ENCODE measurements at places on chromosomes 1 and 21. TPM values are rescaled to one million over a fixed set of nuclear protein-coding genes. Genes with fewer than 3 reads are reported as not detected.

Gene UTP11
- total RNA-seq = 55.7 TPM

Gene TFF3
- total RNA-seq = not detected

Gene FOXO6
- not detected for total RNA-seq

Gene FAM72C
- total RNA-seq = 0.64 TPM

Gene ZFP69
- 4.5 TPM for total RNA-seq

- DNase-seq = no peak
These were observed 24.0 kb downstream of the MRAP start for GRCh38 chr21:32322676-32323075.

DNA sequence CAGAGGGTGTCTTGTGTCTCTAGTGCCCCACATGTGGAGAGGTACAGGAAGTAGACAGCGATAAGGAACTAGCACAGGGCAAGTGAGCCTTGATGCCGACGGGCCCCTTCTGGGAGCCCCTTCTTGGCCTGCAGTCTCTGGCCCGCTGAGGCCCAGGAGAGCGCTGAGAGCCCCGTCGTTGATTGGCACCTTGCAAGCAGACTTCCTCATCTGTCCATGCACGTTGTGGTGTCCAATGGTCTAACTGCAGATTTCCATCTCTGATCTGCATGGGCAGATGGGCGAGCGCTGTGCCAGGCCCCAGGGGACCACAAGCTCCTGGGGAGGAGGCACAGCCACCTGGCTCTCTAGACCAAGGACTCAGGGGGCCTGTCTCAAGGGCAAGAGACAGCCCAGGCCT, 32.4 kb downstream of the PLEKHA6 start:
- DNase-seq = no peak

DNA sequence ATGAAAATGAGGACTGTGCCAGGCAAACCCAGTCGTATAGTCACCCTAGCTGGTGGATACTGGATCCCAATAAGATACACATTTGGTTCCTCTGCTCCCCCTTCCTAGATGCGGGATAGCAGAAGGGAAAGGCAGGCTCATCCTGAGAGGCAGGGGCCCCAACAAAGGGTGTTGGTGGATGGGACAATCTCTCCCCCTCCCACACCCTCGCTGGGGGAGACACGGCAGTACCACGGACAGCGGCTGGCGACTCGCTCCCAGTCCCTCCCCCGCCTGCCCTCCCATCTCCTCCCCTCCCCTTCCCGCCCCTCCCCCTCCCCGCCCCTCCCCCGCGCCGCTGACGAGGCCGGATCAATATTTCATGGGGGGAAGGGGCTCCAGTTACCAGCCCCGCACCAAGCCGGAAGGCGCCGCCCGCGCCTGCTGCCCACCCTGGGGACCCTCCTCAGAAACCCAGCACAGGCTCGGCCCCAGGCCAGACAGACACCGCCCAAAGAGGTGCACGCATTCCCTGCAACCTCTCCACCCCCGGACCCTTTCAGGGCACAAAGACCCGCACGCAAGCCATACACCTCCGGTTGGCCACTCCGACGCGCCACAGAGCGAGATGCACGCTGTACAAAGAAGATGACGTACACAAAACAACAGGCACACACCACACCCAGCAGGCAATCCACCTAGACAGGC, 11.5 kb downstream of the RIMS3 start:
- no peak for DNase-seq

DNA sequence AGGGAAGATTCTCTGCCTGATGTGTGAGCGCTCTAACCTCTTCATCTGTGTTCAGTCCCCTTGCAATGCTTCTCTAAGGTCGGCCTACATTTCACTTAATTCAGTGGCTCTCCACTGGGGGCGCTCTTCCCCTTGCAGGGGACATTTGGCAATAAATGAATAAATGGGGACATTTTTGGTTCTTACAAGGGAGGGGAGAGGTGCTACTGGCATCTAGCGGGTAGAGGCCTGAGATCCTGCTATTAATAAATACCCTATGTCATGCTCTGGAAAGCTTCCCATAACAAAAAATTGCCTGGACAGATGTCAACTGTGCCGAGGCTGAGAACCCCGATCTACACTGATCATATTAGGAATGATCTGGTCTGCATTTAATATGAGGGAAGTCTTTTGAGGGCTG, 25.9 kb upstream of the DNAJC11 start:
- peak; percentile 66 for DNase-seq

DNA sequence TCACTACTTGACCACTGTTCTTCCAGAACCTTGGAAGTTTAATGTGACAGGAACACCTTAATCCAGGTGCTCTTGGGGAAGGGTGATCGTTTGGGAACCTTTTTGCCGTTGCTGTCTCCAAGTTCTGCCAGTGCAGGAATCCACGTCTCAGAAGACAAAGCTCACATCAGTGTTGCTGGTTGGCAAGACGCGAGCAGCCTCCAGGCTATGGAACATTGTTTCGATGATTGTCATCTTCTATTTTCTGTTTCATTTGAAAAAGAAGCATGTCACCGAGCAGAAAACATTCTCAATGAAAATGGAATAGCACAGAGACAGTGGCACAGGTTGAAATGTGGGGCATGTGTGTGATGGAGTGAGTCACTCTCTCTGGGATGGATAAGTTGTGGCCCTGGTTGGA, 11.7 kb downstream of the STUM start:
- DNase-seq = no peak

GRCh38 chr1:226820941-226821718, 49.3 kb upstream of the PSEN2 start:
- DNase-seq = peak; percentile 99

GRCh38 chr21:38376235-38376634, 119.4 kb downstream of the KCNJ15 start:
- DNase-seq = no peak

GRCh38 chr1:30886710-30887428, 21.7 kb downstream of the SDC3 start:
- no peak for DNase-seq

- peak; percentile 65 for DNase-seq
These were observed 76.8 kb downstream of the POU2F1 start for GRCh38 chr1:167297222-167298214.

GRCh38 chr21:37253991-37254390, 13.1 kb downstream of the VPS26C start:
- no peak for DNase-seq

DNA sequence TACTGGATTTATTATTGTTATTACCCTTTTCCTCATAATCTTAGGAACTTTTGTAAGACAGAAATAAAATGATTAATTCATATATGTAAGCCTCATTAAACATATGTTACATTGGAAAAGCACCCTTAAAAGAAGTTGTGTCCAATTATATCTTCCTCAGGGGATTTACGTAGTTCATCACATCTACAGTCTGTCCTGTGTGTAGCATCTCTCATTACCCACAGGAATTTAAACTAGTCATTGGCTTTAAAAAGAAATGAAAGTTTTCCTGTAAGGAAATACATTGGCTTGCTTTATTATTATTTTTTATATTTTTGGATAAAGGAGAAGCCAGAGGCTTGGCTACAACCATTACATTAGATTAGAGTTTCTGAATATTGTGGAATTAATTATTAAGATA, 56.1 kb downstream of the SWT1 start:
- peak; percentile 32 for DNase-seq

GRCh38 chr1:60825593-60825992, 256.8 kb upstream of the NFIA start:
- no peak for DNase-seq

DNA sequence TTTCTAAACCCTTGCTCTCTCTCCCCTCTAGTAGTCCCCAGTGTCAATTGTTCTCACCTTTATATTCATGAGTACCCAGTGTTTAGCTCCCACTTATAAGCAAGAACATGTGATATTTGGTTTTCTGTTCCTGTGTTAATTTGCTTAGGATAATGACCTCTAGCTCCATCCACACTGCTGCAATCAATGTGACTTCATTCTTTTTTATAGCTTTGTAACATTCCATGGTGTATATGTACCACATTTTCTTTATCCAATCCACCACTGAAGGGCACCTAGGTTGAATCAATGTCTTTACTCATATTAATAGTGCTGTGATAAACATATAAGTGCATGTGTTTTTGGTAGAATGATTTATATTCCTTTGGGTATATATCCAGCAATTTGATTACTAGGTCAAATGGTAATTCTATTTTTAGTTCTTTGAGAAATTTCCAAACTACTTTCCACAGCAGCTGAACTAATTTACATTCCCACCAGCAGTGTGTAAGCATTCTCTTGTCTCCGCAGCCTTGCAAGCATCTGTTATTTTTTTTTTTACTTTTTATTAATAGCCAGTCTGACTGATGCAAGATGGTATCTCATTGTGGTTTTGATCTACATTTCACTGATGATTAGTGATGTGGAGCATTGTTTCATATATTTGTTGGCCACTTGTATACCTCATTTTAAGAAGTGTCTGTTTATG, 277.8 kb downstream of the LTN1 start:
- peak; percentile 74 for DNase-seq

GRCh38 chr1:113415310-113416070, 25.2 kb downstream of the MAGI3 start:
- DNase-seq = no peak

DNA sequence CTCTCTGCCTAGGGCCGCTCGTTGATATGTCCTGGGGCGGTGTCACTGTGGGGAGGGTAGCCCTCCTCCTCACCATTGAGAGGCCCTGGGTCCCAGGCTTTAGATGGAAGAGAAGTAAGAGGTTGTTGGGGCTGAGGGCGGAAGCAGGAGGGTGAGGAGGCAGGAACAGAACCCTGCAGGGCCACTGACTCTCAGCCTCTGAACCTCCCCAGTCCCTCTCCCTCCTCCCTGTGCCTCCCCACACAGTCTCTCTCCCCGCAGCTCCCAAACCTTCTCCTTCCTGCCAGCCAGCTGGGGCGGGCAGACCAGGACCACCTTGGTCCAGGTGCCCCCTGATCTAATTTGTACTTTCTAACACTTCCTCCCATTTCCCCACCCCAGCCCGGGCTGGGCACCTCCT, 14.3 kb upstream of the FAM131C start:
- no peak for DNase-seq

DNA sequence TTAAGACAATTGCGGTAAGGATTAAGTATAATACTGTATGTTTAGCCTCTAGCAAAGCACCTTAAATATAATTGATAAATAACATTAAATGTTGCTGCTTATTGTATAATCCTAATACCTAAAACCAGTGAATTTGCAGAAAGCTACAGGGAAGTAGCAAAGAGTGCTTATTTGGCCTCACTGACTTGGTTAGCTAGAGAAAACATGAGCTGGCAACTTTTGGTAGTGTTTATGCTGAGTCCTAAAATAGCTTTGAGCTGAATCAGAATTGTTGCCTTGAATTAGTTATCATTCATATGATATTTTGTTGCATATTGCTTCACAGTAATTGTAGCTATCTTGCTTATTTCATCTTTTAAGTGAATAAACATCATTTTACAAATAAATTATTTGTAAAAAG, 3.5 kb downstream of the TRIM67 start:
- peak; percentile 8 for DNase-seq

GRCh38 chr1:172547071-172547470, 14.1 kb downstream of the SUCO start:
- no peak for DNase-seq

- DNase-seq = no peak
These were observed 11.5 kb upstream of the KCNAB2 start for GRCh38 chr1:6033986-6034749.

GRCh38 chr1:19029191-19030085, 73.0 kb upstream of the IFFO2 start:
- peak; percentile 33 for DNase-seq

GRCh38 chr1:59553371-59553770, 256.5 kb downstream of the FGGY start:
- DNase-seq = peak; percentile 19

Measured in fibroblast of villous mesenchyme (primary cell).